ENCODE measurements at places on chromosomes 7 and 10.

- DNase-seq: peak; percentile 61
Measured at GRCh38 chr10:58064714-58065528, 202.8 kb downstream of the IPMK start.

GRCh38 chr7:20438248-20438647 is 107.5 kb downstream of the ITGB8 start:
- peak; percentile 36 for DNase-seq

- DNase-seq: no peak
Measured at GRCh38 chr7:4788627-4789189, 13.3 kb downstream of the AP5Z1 start.

DNA sequence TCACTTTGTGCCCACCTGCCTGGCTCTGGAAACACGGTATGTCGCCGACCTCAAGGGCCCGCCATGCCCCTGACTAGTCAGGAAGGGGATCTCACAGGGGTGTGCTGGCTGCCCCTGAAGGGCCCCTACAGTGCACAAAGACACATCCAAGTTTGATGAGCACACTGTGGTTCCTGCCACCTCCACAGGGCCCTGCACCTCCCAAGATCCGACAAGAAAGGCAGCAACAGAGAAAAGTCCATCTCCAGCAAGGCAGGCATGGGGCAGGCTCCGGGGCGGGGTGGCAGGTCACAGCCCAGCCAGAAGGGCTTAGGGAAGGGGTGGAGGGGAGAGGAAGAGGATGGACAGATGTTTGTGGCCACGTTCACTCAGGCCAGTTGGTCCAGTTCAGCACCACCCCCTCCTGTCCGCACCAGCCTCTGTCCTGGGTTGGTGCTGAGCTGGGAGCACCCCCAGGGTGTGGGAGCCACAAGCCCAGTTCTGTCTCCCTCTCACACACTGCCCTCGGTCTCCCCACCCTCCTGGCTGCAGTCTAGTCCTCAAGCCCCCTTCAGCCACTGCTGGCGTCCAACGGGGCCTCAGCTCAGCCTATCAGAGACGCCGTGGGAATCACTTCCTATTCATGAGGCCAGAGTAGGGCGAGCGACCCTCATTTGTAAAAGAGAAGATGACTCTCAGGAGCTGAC is 11.5 kb downstream of the DRGX start:
- DNase-seq: no peak

DNA sequence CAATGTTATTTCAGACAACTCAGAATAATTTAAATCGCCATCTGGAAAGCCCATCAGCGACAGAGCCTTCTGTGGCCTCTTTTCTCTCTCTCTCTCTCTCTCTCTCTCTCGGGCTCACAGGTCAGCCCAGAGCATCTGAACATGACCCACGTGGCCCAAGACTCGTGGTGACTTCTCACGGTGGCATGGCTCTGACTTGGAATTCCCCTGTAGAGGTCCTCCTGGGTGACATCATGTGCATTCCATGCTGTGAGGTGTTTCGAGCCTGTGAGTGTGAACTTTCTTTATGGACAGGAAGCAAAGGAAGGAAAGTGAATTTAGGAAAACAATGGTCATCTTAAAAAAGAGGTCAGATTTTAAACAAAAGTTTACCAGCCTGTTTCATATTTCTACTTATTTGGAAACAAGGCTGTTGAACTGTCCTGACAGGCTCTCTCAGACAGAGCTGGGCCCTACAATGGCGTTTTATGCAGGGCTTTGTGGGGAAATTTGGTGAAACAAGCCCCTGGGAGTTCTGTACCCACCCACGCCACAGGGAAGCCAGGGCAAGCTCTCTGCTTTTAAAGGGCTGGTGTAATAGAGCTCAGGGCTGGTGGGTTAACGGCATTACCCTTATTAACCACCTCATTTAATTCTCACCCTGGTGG is 359.7 kb upstream of the ZNF32 start:
- peak; percentile 59 for DNase-seq

GRCh38 chr10:11515596-11516430 is 95.6 kb downstream of the USP6NL start:
- peak; percentile 65 for DNase-seq

DNA sequence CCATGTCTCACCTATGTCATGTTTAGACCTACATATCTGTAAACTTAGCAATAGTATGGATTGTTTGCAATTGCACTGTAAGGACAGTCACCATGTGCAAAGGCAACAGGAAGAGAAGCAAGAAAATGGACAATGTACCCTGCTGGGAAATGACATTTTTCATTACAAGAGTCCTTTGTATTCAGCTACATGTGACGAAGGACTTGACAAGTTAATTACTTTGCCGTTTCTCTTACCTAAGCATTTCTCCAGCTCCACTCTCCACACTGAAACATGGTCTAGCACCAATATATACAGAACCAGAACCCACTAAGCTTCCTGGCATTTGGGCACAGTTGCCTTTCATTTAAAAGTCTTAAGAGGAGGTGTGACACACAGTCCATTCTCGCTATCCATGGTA is 76.6 kb upstream of the PFKP start:
- no peak for DNase-seq

DNA sequence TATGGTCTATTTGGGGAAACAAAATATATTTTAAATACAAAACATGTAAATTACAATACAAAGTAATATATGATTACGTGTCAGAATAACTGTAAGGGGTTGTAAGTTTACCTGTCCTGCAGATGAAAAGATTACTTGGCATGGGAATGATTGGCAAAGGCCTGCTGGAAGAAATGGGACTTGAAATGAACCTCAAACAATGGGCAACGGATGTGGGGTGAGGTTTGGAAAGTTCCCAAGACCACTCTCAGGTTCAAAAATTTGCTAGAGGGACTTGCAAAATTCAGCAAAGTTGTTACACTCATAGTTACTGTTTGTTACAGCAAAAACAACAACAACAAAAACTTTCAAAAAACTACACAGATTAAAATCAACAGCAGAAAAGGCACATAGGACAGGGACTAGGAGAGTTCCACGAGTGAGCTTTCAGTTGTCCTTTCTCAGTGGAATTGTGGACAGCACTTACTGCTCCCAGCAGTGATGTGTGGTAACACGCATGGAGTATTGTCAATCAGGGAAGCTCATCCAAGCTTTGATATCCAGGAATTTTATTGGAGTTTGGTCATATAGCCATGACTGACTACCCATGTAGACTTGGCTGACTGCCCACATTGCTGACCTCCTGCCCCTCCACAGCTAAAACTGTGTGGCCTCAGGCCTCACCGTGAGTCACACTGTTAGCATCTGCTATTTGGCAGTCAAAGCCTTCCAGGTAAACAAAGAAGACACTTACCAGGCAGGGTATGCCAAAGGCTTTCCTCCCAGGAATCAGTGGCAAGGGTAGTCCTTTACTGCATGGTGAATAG is 43.8 kb downstream of the EXOC6 start:
- DNase-seq: peak; percentile 98

All from renal cortical epithelial cell (primary cell).